ENCODE measurements at places on chromosomes 12 and 14.

GRCh38 chr14:56745097-56745496, 65.2 kb downstream of the OTX2 start:
- DNase-seq, result no peak

GRCh38 chr14:95452893-95453712, 63.3 kb downstream of the SYNE3 start:
- DNase-seq, result no peak

DNA sequence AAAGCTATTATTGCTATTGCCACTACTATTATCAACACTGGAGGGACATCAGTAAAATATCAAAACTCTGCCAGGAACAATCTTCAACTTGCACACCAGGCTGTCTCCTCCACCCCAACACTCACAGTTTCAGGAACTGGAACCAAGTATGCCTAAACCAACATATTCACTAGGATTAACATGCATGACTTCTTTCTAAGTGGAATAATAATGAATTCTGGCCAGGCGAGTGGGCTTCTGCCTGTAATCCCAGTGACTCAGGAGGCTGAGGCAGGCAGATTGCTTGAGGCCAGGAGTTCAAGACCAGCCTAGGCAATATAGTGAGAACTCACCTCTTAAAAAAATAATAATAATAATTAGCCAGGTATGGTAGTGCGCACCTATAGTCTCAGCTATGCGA, 58.1 kb downstream of the TBX5 start:
- no peak for DNase-seq

DNA sequence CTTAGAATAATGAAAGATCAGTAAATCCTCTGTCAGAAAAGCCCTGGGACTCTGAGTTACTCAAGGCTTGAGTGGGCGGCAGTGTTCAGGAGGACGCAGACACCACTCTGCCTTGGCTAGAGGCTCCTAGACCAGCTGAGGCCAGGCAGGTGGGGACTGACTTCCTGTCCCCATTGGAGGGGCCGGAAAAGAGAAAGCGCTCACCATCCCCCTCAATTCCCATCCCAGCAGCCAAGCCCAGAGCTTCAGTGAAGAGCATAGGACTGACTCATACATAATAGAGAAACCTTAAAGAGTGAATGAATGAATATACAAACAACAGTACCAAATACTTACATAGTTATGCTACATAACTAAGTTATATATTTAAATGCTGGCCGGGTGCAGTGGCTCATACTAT, 62.0 kb downstream of the PLEKHG7 start:
- DNase-seq, result no peak

DNA sequence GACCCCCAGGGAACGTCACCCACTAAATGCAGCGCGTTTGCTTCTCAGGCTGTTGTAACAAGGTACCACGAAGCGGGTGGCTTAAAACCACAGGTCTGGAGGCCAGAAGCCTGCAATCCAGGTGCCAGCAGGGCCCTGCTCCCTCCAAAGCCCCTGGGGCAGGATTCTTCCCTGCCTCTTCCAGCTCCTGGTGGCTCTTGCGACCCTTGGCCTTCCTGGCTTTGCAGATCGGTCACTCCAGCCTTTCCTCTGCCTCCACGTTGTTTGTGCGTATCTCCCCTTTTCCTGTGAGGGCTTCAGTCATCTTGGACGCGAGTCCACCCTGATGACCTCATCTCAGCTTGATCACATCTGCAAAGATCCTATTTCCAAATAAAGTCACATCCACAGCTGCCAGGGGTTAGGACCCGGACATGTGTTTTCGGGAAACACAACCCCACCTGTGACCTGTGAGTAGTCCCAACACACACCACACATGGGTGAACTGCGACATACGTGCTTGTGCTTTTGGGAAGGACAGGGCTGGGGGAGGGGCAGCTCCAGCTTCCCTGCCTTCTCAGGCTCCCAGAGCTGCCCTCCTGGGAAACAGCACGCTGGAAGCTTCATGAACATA, 114.5 kb upstream of the NCOR2 start:
- peak; percentile 100 for DNase-seq

DNA sequence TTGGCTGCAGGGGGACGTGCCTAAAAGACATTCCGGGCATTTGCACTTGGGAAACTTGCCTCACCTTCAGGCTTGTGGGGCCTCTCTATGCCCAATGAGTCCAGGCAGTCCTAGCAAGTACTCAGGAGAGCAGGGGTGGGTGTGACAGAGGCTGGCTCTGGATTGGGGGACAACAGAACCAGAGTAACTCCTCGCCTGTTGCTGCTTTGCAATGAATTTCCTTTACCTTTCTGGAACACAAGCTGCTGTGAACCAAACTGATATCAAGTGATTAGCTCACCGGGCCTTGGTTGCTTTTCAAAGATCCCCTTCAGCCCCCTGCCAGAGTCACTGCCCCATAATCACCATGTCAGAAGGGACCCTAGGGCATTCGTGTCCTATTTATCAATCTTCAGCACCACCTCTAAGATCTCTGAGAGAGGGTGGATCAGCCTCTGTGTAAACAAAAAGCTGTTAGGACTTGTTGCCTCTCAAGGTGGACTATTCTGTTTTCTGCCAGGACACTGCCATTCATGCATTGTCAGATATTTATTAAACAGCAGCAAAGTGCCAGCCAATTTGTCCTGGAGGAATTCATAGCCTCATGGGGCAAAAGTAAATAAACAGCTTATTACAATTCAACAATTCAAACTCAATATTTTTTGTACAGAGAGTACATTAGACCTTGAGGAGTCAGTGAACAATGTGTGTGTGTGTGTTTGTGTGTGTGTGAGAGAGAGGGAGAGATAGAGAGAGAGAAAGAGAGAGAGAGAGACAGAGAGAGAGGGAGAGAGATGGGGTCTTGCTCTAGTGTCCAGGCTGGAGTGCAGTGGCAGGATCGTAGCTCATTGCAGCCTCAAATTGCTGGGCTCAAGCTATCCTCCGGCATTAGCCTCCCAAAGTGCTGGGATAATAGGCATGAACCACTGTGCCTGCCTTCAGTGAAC, 11.3 kb downstream of the NFATC4 start:
- no peak for DNase-seq

DNA sequence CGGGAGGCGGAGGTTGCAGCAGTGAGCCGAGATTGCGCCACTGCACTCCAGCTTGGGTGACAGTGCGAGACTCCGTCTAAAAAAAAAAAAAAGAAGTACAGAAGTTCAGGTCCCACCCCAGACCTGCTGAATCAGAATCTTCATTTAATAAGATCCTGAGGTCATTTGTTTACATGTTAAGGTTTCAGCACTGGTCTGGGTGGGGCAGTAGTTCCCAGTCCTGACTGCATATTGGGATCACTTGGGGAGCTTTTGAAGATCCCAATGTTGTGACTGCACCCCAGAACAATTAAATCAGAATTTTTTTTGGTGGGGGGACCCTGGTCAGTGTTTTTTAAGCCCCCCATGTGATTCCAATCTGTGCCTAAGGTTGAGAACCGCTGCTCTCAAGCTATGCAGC, 11.7 kb upstream of the COL2A1 start:
- DNase-seq, result no peak

- DNase-seq, result no peak
Measured at GRCh38 chr14:22159957-22160356, 429.1 kb downstream of the DAD1 start.

GRCh38 chr12:94841177-94841576, 162.3 kb downstream of the NDUFA12 start:
- DNase-seq, result no peak

DNA sequence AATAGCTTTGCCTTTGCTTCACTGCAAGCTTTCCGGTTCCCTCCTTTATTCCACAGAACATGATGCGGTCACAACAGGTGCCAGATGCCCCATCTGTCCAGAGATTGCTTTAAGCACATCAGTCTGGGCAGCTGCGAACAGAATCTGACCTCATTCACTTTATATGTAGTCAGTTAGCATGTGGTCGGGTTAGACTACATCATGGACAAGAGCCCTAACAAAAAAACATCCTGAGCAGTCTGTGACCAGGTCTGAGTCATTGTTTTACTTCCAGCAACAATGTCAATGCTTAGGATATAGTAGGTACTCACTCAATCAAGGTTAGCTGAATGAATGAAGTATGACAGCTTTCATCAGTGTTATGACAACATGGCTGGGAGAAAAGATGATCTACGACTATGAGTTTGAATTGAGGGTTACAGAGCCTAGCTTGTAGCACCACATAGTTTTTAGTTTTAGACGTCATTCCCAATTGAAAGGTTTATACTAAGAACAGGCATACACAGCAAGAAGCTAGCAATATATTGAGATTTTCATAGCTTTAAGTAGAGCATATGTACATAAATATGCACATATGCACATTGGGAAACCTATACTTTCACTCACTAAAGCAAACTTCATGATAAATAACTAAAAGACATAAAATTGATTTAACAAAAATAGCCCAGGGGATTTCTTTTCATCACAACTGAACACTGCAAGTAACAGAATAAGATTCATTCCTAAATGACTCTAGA, 64.2 kb upstream of the TMCC3 start:
- DNase-seq, result no peak
